H7 (cell line): ENCODE measurements at places on chromosomes 2 and 18.
A peak's percentile ranks its signal among the peaks of the same experiment; 100 is the strongest.

DNA sequence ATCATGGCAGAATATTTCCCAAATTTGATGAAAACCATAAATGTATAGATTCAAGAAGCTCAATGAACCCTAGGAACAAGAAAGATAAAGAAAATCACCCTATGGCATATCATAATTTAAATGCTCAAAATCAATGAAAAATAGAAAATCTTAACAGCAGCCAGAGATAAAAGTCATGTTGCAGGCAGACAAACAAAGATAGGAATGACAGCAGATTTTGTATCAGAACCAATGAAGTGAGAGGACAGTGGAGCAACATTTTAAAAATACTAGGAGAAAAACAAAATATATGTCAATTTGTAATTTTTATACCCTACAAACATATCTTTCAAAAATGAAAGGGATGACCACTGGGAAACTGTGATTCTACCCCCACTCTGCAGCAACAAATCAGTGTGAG, 203.3 kb downstream of the PIEZO2 start:
- no peak for DNase-seq

- DNase-seq, result no peak
These were observed 216.5 kb downstream of the GPD2 start for GRCh38 chr2:156652691-156653090.

- no peak for DNase-seq
These were observed 33.1 kb upstream of the SMAD7 start for GRCh38 chr18:48983793-48984437.

DNA sequence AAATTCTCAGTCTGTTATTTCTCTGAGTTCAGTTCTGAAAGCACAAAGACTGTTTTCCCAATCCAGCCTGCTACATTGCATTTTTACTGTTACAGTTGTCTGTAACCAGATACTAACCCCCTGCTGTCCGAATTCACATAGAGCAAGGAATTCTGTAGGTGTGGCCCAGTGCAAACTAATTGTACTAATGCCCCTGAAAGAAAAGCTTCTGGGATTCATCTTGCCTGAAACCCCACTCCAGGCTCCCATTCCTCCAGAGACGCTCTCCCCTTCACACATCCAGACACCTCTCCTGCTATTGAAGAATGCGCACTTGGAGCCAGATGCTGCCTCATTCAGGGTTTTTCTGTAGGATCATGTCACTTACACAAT, 127.0 kb downstream of the TTC32 start:
- peak; percentile 51 for DNase-seq

DNA sequence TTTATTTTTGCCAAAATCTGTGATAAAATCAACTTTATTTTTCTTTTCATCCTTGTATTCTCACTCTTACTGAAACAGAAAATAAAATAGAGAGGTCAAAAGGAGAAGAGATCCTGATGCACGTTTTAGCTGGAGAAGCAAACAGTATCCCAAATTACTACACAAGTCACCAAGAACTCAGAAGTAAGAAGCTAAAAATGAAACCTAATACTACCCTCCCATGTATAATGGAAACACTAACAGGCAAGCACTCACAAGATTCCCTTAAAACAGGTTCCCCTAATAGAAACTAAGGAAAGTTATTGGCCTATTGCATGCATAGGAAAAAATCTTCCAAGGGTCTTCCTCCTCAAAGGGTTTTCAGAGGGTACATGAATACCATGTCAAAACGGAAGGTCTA, 927.0 kb downstream of the ERBB4 start:
- no peak for DNase-seq

DNA sequence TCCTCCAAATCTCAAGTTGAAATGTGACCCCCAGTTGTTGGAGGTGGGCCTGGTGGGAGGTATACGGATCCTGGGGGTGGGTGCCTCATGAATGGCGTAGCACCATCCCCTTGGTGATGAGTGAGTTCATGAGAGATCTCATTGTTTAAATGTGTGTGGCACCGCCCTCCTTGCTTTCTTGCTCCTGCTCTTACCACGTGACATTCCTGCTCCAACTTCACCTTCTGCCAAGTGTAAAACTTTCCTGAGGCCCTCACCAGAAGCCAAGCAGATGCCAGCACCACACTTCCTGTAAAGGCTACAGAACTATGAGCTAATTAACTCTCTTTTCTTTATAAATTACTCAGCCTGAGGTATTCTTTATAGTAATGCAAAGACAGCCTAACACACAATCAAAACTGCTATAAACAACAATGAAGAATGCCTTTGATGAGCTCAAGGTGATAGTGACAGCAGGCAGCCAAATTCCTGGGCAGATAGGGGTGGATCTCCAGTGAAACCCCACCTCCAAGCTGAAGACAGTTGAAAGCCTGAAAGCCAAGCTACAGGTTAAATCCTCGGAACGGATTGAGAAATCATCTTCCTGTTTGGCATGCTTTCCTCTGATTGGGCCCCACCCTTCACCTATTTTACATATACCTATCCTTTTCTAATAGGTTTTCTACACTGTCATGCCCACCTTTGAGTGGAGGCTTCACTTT, 26.9 kb downstream of the MCEE start:
- DNase-seq, result peak; percentile 59

DNA sequence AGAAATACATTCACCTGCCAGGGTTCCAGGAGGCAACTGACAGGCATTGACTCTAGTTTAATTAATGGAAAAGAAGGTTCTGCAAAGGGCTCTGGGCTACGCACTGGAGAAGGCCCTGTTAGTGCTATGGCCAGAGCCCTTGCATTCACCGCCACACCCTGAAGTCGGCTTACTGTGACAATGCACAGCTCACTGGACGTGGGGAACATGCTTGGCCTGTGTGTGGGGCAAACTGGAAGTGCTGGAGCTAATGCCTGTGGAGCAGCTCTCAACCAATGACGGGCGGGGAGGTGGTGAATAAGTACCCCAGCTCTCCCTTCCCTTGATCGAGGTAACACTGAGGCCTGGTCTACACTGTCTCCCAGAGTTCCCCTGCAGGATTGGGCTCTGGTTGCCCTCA, 209.8 kb downstream of the HAUS1 start:
- no peak for DNase-seq
